Lung (tissue), 17 donors: ENCODE measurements at places on chromosomes 5 and 9. TPM values are rescaled to one million over a fixed set of nuclear protein-coding genes. Genes with fewer than 3 reads are reported as not detected.

DNA sequence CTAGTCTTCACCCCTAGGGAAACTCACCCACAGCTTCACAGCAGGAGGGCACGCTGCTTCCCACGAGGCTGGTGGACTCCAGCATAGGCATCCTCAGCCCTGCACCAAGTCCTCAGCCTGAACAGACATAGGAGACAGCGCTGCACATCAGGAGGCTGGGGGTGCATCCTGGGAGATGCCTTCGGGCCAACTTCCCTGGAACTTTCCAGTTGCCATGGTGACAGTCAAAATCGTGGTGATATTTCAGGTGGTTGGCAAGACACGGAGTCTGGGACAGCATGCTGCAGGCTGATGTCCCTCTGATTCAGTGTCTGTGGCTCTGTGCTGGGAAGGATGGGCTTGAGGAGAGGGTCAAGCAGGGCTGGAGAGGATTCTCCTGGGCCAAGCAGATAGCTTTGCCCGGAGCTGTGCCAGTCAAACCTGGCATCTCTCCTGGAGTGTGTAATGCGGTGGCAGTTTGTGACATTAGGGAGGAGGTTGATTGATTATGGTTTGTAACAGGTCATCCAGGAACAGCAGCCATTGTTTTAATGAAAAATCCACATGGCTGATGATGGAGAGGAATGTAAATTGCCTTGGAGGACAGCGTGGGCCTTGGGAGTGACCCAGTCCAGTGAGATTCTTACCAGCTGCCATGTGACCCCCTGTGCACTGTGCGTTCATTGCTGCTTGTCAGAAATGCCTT lies 35.6 kb upstream of the SEMA4D start:
- no peak for DNase-seq

GRCh38 chr9:75457474-75458011 lies 369.2 kb downstream of the OSTF1 start:
- no peak for DNase-seq

DNA sequence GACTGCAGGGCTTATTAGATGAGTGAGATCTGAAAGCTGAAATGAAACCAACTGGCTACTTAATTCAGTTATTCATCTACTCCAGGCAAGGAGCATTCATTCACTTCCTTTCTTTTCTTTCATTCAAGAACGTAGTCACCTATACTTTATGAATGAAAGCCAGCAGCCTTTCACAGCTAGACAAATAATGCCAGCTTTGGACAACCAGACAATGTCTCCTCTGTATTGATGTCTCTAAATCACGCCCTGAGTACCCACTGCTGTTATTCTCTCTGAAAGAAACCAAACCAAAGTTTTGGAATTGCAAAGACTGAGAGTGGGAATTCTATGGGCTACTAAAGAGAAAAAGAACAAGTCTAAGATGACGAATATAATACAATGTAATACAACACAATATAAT lies 121.2 kb upstream of the PTPN3 start:
- DNase-seq: no peak

- no peak for DNase-seq
Measured at GRCh38 chr5:170477906-170478305, 25.9 kb upstream of the KCNIP1 start.

DNA sequence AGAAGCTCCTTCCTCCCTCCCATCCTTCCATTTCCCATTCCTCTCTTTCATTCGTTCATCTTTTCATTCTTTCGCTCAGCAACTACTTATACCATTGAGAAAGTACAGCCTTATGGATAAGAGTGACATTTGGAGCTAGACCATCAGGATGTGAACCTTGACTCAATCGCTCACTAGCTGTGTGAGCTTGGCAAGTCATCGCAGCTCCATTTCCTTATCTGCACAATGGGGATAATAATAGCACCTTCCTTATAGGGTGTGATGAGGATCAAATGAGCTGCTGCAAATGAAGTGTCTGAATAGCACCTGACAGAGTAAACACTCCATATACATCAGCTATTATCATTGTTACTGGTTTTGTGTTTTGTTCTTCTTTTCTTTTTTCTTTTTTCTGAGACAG lies 28.1 kb upstream of the SYNPO start:
- DNase-seq: peak; percentile 50

DNA sequence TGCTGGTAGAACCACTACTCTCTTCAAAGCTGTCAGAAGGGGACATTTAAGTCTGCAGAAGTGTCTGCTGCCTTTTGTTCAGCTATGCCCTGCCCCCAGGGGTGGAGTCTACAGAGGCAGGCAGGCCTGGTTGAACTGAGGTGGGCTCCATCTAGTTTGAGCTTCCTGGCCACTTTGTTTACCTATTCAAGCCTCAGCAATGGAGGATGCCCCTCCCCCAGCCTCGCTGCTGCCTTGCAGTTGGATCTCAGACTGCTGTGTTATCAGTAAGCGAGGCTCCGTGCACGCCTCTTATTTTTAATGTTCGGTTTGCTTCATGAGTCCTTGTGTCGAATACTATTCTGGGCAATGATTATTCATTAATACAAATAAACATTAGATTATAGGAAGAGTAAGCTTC lies 3.1 kb upstream of the SLC27A6 start:
- DNase-seq: no peak

DNA sequence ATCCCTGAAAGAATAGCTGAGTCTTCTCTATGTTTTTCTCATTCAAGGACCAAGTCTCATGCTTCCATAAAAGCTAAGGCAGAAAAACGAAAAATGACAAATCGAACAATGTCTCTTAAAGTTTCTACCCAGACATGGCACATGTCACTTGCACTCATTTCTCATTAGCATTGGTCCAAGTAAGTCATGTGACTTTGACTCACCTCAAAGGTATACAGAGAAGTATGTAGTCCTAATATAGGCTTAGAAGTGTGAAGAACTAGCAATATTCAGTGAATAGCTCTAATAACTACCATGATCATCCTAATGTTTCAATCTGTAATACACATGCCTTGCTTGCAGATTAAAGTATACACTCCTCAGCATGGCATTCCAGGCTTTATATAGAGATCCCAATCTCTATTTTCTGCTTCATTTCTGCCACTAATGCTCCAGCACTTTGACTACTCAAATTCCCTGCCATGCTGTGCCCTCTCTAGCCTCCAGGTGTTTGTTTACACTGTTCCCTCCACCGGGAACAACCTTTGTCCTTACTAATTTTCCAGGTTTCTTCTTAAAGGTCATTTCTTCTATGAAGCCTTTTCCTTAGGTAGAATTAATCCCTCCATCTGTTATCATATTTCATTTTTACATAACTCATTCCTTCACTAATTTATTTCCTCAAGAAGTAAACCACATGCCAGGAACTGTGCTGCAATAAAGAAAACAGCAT lies 98.9 kb downstream of the CEMIP2 start:
- no peak for DNase-seq

DNA sequence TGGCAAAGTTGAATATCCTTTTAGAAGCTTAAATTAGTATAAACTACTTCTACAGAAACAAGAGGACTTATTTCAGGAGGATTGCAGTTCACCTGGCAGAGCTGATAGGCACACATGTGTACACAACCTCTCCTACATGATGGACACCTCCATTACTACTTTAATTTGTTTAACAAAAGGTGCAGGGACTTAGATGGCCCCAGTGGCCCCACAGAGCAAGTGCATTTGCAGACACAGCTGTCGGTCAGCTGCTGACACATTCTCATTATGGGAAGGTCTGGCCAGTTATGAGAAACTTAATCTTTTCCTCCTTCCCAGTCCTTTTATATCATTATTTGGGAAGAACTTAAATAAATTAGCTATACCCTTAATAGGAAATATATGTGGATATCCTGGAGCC lies 28.3 kb downstream of the TDRD7 start:
- DNase-seq: no peak

GRCh38 chr9:75866273-75866871 lies 24.1 kb upstream of the PCSK5 start:
- DNase-seq: peak; percentile 78

MELK gene
- total RNA-seq: 3.5 TPM

IL7R gene
- 47.6 TPM for total RNA-seq

HNRNPA0 gene
- 29.0 TPM for total RNA-seq

SV2C gene
- 0.40 TPM for total RNA-seq

NEUROG1 gene
- total RNA-seq: not detected
